Hair follicular keratinocyte (primary cell): ENCODE measurements at places on chromosomes 16 and 17. TPM values are rescaled to one million over a fixed set of nuclear protein-coding genes. Genes with fewer than 3 reads are reported as not detected.

The PIGL gene
- 11.9 and 20.4 TPM in 2 replicates for total RNA-seq

The VAT1L gene
- not detected in 2 replicates for total RNA-seq

The STAT5A gene
- 2.0 and 5.5 TPM in 2 replicates for total RNA-seq

The ADORA2B gene
- total RNA-seq, result 53.3 and 69.1 TPM in 2 replicates

The ENPP7 gene
- not detected in 2 replicates for total RNA-seq

The KRTAP9-6 gene
- not detected in 2 replicates for total RNA-seq

The CCNF gene
- total RNA-seq, result 10.7 and 35.5 TPM in 2 replicates

The GDPD3 gene
- 0.08 and 0.55 TPM in 2 replicates for total RNA-seq

The AATF gene
- 27.6 and 49.4 TPM in 2 replicates for total RNA-seq

The CYGB gene
- 44.7 and 52.3 TPM in 2 replicates for total RNA-seq

The CHP2 gene
- not detected in 2 replicates for total RNA-seq

The CASKIN1 gene
- total RNA-seq, result under 0.01 and 0.16 TPM in 2 replicates

The FAM222B gene
- 8.7 and 9.3 TPM in 2 replicates for total RNA-seq

The SCARF1 gene
- total RNA-seq, result 0.16 TPM in 1 of 2 replicates, not detected in the other

The P2RX1 gene
- total RNA-seq, result not detected in 2 replicates

The GAST gene
- total RNA-seq, result not detected in 2 replicates

The MT1G gene
- 12.8 and 14.0 TPM in 2 replicates for total RNA-seq

The MPO gene
- total RNA-seq, result not detected in 2 replicates

The TSPAN10 gene
- total RNA-seq, result 0.49 TPM in 1 of 2 replicates, not detected in the other

The TBC1D3H gene
- not detected in 2 replicates for total RNA-seq

The CCL7 gene
- not detected in 2 replicates for total RNA-seq

The RDM1 gene
- total RNA-seq, result 0.23 and 1.0 TPM in 2 replicates

The TMED6 gene
- not detected in 2 replicates for total RNA-seq

The CCL4 gene
- not detected in 2 replicates for total RNA-seq

The UMOD gene
- total RNA-seq, result not detected in 2 replicates

The IRX3 gene
- 7.7 and 8.7 TPM in 2 replicates for total RNA-seq

The GJD3 gene
- not detected in 2 replicates for total RNA-seq

The UNC45B gene
- total RNA-seq, result under 0.01 TPM in 1 of 2 replicates, not detected in the other

The DBNDD1 gene
- 4.7 and 5.7 TPM in 2 replicates for total RNA-seq

The FAM20A gene
- total RNA-seq, result not detected in 2 replicates

The SLC35G6 gene
- not detected in 2 replicates for total RNA-seq

The WIPI1 gene
- total RNA-seq, result 24.9 and 53.4 TPM in 2 replicates

The TMC8 gene
- total RNA-seq, result 0.08 TPM in 1 of 2 replicates, not detected in the other

The NUDT16L1 gene
- 28.0 and 37.7 TPM in 2 replicates for total RNA-seq

The KRT9 gene
- total RNA-seq, result 0.23 and 0.61 TPM in 2 replicates

The HOXB6 gene
- 0.08 TPM in 1 of 2 replicates, not detected in the other for total RNA-seq

The SEZ6 gene
- total RNA-seq, result not detected in 2 replicates

The CD19 gene
- total RNA-seq, result not detected in 2 replicates

The C17orf78 gene
- not detected in 2 replicates for total RNA-seq

The CX3CL1 gene
- 4.2 and 8.4 TPM in 2 replicates for total RNA-seq

The SLC12A3 gene
- 0.08 TPM in 1 of 2 replicates, not detected in the other for total RNA-seq

The C1QTNF8 gene
- total RNA-seq, result not detected in 2 replicates

The SHISA9 gene
- under 0.01 and 0.30 TPM in 2 replicates for total RNA-seq

The KRTAP17-1 gene
- not detected in 2 replicates for total RNA-seq

The VMO1 gene
- total RNA-seq, result 0.31 TPM in 1 of 2 replicates, not detected in the other

The ATPAF2 gene
- total RNA-seq, result 15.5 and 15.8 TPM in 2 replicates

The TSR1 gene
- total RNA-seq, result 37.1 and 67.9 TPM in 2 replicates

The KRT33B gene
- total RNA-seq, result 0.47 TPM in 1 of 2 replicates, not detected in the other

The MYH3 gene
- 0.23 and 0.34 TPM in 2 replicates for total RNA-seq

The MYO15A gene
- 0.38 and 1.6 TPM in 2 replicates for total RNA-seq

The ALOX12 gene
- total RNA-seq, result 0.57 and 1.2 TPM in 2 replicates

The HOXB1 gene
- total RNA-seq, result not detected in 2 replicates

The SLC5A10 gene
- total RNA-seq, result not detected in 2 replicates

The YBX2 gene
- 0.47 and 0.72 TPM in 2 replicates for total RNA-seq

The SNN gene
- 7.3 and 8.4 TPM in 2 replicates for total RNA-seq

The SCGB1C2 gene
- not detected in 2 replicates for total RNA-seq
